ENCODE measurements at places on chromosomes 3 and 15.
A peak's percentile ranks its signal among the peaks of the same experiment; 100 is the strongest.

GRCh38 chr3:20736287-20736852 lies 550.4 kb upstream of the SGO1 start:
- DNase-seq, result no peak

GRCh38 chr15:73882761-73883419 lies 9.5 kb downstream of the TBC1D21 start:
- DNase-seq, result no peak

DNA sequence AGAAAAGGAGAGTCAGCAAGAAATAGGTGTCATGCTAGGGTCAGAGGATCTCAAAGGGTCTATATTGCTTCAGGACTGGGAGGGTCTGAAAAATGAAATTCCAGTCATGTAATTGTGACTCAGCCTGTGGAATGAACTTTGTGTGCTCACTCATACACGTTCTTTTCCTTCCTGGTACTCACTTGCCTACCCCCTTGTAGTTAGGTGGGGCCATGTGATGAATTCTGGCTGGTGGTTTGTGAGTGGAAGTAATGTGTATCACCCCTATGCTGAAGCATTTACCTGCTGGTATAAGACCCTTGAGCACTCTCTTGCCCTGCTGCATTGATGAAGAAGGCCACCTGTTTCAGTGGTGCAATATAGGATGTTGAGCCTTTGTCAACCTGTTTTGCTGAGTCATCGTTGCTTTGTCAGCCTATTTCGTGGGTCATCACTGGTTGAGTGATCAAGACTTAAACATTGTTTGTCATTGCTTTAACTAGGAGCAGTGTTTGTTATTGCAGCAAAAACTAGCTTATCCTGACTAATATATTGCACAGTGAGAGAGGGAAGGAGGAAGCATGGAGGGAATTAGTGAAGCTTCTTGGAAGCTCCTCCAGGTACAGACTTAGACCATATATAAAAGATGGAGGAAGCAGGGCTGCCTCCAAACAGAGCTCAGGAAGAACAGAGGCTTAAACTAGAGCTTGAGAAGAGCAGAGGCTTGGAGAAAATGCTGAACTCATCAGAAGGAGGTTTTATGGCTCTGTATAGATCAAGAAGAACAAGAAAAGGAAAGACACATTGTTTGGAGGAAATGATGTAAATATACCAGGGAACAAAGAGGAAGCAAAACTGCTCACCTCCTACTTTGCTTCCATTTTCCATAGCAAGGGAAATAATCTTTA lies 28.9 kb downstream of the TLNRD1 start:
- no peak for DNase-seq

GRCh38 chr3:46670891-46671427 lies 22.5 kb downstream of the ALS2CL start:
- DNase-seq, result no peak

DNA sequence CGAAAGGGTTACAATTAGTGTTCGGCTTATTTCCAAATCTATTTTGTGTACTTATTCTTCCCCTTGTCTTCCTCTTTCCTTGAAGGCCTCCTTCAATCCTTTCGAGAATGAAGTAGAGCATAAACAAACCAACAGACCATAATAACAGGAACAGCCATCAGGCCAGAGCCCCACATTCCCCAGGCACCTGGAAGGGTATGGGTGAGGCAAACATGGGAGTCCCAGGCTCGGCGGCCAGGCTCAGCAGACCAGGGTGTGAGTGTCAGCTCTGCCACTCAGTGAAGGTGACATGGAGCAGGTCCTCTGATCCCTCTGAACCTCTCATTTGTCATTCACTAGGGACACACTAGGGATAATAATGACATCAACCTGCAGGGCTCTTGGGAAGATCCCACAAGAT lies 13.8 kb downstream of the ALS2CL start:
- DNase-seq, result no peak

DNA sequence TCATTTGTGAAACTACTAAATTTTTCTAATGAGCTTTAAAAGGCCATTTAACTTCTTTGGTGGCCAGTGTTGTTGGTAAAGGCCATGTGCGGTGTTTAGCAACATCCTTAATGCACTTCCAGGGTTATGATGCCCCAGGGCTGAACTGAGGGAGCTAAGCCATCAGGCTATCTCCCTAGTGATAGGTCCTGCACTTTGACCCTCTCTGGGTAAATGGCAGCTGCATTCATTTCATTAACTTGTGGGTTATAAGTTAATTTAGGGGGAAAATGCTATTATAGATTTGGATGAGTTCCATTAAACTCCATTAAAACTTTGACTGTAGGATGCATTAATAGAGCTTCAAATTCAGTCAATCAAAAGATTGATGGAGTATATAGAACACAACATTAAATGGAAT lies 366.7 kb upstream of the ZNF717 start:
- DNase-seq, result no peak

GRCh38 chr15:39511000-39511915 lies 69.6 kb upstream of the THBS1 start:
- no peak for DNase-seq

DNA sequence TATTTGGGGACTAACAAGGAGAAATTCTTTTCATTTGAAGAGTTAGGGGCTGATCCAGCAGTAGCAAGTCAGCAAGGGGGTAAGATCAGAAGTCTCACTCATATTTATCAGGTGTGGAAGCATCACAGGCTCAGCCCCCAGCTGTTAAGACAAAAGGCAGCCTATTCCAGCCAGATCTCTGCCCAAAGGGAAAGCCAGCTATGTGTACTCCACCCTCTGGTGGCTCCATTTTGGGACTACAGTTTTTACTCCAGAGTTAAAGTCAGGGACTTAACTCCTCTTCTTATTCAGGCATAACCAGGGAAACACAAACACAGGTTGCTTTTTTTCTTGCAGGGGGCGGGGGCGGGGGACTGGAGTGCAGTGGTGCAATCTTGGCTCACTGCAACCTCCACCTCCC lies 19.2 kb downstream of the UBP1 start:
- DNase-seq, result no peak

GRCh38 chr3:9744162-9744561 lies 5.6 kb upstream of the OGG1 start:
- no peak for DNase-seq

DNA sequence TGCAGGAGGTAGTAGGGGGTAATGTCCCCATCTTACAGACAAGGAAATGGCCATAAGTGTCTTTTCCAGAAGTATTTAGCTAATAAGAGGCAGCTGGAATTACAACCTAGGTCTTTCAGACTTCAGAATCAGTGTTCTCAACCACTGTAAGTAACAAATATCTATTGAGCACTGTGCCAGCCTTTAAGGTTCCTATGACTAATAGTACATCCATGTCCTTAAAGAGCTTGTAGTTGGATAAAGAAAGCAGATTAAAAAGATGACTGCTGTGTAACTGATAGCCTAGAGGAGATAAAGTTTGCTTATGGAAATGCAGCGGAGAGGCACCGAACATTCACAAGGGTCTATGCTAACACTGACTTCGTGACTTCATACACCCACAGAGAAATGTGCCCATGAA lies 136.0 kb downstream of the KCNMB2 start:
- DNase-seq, result no peak

DNA sequence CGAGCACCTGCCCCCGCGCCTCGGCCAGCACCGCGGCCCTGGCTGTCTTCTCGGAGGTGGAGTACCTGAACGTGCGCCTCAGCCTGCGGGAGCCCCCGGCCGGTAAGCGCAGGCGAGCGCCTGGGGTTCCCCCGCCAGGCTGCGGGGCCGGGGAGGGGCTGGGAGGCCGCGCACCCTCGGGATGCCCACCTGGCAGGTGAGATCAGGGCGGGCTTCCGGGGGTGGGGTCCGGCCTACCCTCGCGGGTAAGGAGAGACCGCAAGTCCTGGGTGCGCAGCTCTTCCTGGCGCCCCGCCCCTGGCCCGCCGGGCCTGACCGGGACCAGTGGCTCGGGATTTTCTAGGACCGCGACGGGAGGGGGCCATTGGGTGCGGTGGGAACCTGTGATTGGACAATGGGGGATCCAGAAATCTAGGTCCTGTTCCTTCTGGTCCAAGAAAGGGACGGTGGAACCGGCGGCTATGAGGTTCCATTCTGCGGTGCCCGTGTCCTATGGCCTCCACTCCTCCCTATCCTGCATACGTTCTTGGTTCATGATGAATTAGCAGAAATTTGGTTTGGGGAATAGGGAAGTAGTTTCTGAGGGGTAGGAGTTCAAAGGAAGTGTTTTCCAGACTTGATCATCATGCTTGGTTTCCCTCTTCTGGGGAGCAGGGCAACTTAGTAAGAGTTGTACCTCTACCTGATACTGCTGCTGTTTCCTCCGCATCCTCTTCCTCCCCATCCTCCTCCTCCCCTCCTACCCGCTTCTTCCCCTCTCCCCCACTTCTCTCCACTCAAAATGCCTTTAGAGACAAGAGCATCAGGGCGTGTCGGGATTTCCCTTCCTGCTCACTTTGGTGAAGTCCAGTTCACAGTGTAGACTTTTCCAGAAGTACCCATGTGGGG lies 808 bp downstream of the ARRDC4 start:
- DNase-seq, result peak; percentile 6

- DNase-seq, result no peak
These were observed 150.7 kb downstream of the NLGN1 start for GRCh38 chr3:173548261-173548660.

DNA sequence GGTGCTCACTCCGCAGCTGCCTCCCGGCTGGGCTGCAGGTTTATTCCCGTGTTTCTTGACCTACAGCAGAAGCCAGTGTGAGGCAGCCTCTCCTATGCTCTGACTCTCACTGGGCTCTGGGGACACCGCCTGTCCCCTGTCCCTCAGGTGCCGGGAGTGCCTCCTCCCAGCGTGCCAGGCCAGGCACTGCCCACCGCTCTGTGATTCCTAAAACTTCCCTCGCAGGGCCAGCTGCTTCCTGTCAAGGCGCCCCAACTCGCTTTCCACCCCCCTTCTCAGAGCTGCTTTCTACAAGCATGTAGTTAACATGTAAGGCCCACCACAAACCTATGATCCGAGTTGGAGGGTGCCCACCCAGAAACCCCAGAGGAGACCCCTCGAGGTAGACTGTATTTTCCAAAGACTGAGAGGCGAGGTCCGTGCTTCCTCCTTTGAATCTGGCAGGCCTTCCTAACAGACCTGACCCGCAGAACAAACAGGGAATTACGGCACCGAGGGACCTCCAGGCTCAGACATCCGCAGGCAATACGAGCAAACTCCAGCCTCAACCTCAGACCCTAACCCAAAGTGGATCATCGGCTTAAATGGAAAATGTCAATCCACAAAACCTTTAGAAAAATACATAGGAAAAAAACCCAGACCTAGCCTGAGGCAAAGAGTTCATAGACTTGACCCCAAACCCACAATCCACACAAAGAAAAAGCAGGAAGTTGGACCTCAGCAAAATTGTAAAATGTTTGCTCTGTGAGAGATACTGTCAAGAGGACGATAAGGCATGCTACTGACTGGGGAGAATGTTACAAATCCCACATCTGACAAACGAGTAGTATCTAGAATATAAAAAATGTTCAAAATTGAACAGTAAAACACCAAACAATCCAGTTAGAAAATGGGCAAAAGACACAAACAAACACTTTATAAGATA lies 121.3 kb upstream of the IQSEC1 start:
- DNase-seq, result no peak

DNA sequence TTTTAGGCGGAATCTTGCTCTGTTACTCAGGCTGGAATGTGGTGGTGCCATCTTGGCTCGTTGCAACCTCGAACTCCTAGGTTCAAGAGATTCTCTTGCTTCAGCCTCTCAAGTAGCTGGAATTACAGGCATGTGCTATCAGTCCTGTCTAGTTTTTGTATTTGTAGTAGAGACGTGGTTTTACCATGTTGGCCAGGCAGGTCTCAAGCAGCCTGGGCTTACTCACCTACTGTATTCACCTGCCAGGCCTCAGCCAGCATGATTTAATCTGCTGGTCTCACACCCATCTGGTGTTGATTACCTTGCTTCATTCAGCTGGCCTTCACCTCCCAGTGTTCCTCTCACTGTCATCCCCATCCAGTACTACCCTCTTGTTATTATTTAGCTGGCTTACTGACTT lies 102.0 kb downstream of the IL12A start:
- DNase-seq, result no peak

DNA sequence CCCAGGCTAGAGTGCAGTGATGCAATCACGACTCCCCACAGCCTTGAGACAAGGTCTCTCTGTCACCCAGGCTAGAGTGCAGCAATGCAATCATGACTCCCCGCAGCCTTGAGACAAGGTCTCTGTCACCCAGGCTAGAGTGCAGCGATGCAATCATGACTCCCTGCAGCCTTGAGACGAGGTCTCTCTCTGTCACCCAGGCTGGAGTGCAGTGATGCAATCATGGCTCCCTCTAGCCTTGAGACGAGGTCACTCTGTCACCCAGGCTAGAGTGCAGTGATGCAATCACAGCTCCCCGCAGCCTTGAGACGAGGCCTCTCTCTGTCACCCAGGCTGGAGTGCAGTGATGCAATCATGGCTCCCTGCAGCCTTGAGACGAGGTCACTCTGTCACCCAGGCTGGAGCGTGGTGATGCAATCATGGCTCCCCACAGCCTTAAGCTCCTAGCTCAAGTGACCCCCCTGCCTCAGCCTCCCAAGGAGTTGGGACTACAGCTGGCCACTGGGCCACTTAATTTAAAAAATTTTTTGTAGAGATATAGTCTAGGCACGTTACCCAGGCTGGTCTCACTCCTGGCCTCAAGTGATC lies 26.1 kb downstream of the TFRC start:
- no peak for DNase-seq

DNA sequence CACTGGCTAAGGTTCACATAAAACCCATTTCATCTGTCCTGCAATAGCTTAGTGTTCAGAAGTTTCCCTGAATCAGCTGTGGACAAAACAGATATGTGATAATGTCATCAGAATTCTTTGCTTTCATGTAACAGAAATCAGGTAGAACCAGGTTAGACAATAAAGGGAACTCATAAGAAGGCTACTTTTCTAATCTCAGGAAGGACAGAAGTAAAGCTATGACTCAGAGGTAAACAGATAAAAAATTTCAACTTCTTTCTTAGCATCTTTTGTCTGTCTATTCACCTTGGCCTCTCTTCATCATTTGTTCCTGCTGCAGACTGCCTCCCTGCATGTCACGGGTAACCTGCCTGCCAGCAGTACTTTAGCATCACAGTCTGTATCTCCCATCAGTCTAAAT lies 643.1 kb downstream of the MECOM start:
- no peak for DNase-seq

DNA sequence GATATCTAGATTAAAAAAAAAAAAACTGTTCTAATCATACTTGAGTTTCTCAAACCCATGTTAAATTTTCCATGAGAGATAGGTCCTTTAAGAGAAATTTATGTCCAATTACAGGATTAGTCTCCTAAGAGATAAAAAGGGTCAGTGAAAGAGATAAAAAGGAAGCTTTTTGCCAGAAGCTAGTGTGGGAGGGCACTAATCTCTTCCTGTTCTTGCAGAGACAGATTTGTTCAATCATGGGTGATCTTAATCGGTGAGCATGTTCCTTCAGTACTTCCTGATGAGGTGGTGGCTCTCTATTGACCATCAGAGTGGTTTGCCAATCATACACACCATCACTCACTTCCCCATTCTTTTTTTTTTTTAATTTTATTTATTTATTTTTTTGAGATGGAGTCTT lies 16.9 kb upstream of the LPP start:
- DNase-seq, result no peak

GRCh38 chr3:142272200-142272891 lies 47.0 kb upstream of the GK5 start:
- no peak for DNase-seq

DNA sequence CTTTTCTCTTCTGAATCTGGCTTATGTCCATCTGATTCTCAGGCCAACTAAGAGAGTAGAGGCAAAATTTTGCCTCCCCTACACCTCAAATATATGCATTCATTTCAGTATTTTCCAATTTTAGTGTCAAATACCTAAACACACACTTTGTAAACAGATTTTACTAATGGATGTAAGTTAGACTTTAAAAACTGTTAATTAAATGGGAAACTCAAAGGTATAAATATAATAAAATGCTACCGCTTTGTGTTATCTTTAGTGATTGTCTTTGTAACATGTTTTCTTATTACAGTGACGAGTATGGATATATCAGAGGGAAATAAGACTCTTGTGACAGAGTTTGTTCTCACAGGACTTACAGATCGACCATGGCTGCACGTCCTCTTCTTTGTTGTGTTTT lies at the start of gene OR5AC2:
Gene OR5AC2, plus strand, starts transcription at position 301 of the 400 bp plus-strand sequence. Its CDS starts 0 bp downstream, at position 301.
- no peak for DNase-seq

Measured in stimulated activated CD4-positive, alpha-beta T cell treated with anti-CD3 and anti-CD28 coated beads, Interleukin-1b, Interleukin-23, amount 100 ng/mL, for 4 hours (primary cell).